ENCODE measurements at places on chromosomes 2 and 18.

DNA sequence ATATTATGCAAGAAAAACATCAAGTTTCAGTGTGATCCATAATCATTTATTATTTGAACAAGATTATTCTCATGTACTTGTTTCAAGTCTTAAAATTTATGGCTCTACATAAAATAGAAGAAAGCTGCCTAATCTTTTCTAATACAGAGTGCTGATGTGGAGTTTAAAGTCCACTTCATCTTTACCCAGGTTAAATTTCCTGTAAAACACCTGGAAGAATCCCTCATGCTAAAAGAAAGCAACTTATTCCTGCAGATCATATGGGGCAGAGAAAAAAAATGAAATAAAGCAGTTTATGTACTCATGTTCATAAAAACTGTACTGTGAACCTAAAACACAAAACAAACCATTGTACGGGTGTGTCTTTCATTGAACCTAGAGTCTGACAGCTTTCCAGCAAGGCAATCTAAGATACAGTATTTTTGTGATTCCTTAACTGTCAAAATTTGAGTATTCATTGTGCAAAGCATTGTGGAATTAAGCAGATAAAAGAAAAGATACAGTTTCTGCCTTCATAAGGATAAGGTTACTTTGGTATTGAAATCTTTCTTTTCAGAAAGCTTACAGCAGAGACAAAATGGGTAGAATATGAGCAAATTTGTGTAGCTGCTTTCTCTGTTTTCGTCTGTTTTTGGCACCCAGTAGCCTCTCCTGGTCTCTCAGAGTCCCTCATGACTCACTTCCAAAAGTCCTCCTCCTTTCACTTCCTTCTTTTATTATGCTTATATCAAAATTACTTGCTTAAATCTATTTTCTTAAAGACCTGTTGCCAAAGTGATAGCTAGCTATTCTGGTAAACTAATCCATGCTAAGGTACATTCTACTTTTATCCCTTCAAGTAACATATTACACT lies 26.9 kb upstream of the GLS start:
- DNase-seq = no peak

GRCh38 chr18:45958027-45958426 lies 9.1 kb downstream of the EPG5 start:
- DNase-seq = no peak

GRCh38 chr2:233117811-233118647 lies 57.9 kb downstream of the INPP5D start:
- no peak for DNase-seq

- no peak for DNase-seq
Measured at GRCh38 chr2:8885449-8886201, 48.2 kb upstream of the KIDINS220 start.

DNA sequence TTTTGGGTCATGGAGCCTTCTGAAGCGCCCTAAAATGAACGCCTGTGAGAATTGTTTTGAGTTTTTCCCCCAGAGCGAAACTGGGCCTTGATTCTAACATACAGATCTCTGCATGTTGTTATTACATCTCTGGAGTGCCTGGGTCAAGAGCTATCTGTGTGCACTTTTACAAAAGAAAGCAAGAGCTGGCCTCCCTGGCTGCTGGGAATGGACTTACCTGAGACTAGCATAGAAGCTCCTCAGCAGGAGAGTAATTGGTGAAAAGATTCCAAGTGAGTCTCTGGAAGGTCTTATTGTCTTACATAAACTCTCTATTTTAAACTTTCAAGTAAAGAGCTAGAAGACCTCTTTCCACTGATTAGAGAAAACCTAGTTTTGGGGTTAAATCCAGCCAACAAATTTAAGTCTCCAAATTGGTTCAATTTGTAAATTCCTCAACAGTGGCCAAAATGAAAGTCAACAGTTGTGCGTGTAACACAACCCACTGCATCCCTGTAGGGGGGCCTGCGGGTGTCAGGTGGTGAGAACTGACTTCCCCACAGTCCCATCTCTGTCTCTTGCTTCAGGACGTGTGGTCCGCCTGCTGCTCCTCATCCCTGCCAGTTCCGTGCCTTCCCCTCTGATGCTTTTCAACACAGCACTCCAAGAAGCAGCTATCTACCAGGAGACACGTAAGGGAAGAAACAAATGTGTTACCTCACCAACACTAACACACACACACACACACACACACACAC lies 206.1 kb downstream of the SH3BP4 start:
- no peak for DNase-seq

DNA sequence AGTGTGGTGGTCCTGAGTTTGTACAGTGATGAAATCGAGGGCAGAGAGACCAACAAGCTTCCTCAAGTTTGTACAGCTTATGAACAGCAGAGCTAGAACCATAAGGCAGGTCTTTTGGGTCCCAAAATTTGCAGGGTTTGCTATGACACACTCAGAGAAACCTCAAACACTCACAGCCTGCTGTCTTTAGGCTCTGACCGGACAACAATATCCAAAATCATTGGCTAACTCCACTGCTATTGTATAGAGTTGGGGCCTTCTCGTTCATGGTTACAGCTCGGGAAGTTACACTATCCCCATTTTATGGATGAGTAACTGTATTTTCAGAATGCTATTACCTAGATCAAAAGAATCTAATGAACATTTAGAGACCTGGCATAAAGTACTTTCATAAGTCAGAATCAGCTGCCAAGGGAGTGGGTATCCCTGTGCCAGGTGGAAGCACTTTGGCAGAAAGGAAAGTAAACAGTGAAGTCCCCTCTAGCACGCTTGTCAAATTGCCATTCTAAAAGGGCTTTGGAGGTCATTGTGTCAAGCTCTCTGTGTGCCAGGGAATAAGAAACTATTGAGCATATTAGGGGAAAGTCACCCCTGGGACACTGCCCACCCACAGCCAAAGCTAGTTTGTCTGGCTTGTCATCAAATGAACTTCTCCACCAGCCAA lies 331.8 kb downstream of the ALK start:
- DNase-seq = no peak

GRCh38 chr2:237636578-237636977 lies 9.2 kb downstream of the LRRFIP1 start:
- DNase-seq = no peak

DNA sequence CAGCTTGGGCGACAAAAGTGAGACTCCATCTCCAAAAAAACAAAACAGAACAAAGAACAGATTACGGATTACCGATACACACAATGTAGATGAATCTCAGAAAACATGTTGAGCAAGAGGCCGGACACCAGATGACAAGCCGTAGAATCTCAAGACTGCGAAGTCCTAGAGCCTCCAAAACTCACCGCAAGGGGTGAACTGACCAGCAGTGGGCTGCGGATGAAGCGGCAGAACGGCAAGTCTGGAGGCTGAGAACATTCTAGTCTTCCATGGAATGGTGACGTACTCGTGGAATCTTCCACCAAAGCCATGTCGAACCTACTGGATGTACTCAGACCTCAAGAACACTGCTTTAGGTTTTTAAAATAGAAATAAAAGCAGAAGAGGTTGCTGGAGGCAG lies 198.8 kb downstream of the NDUFA10 start:
- no peak for DNase-seq

GRCh38 chr2:148560496-148560895 lies 84.1 kb upstream of the EPC2 start:
- no peak for DNase-seq

DNA sequence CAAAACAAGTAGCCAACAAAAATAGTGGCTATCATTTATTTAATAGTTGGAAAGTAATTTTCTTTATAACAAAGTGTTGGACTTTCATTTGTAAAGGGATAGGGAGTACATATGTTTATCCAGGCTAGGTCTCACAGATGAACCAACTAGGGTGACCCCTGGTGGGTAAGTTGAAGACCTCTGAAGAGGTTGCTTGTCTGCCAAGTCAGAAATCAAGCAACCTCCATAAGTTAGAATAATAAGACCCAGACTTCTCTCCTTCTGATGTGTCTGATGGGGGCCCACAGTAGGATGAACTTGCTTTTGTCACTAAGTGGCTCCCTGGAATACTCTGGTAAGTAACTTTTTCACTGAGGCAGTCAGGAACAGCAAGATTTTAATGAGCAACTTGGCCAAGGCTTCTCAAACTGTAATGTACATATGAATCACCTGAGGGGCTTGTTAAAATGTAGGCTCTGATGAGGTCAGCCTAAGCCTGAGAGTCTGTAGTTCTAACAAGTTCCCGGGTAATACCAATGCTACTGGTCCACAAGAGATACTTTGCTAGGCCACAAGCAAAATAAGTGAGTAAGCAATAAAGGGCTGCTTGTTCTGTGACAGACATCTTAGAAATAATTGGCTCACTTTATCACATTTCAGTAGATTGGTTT lies 319.6 kb downstream of the PIK3C3 start:
- DNase-seq = no peak

GRCh38 chr2:21256006-21256405 lies 132.2 kb downstream of the TDRD15 start:
- DNase-seq = no peak

DNA sequence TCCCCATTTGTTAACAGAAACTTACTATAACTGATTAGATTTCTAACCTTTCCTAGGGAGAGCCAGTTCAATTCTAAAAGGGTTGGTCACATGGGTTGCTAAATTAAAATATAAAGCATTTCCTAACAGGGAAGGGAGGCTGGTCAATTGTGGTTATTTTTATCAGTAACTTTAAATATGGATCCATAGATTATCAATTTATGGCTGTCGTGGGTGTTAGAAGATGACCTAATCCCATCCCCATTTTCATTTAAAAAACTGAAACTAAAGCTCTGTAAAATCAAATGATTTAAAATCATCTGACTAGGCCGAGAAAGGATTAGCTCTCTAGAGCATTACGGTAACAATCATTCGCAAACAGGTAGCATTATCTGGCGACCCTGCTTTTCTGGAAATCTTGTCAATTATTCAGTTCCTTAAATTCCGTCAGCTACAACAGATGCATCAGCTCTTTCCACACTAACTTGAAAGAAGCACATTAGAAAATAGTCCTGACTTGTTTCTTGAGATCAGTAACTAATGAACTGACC lies 953 bp upstream of the HNRNPA3 start:
- DNase-seq = no peak

DNA sequence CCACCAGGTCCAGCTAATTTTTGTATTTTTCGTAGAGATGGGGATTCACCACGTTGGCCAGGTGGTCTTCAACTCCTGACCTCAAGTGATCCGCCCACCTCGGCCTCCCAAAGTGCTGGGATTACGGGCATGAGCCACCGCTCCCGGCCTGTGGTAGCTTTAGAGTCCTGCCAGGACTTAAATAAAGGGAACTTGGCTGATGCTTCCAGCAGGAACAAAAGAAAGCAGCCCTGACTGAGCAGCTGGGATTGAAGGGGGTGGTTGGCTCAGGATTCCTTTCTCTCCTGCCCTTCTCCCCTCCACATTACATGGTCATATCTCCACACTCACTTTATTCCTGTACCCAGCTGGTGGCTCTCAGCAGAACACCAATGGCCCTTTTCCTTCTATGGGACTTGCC lies 20.0 kb downstream of the EFHD1 start:
- no peak for DNase-seq

- no peak for DNase-seq
Measured at GRCh38 chr18:70319187-70319586, 30.3 kb downstream of the SOCS6 start.

- no peak for DNase-seq
Measured at GRCh38 chr18:29383311-29384273, 1206.7 kb upstream of the CDH2 start.

DNA sequence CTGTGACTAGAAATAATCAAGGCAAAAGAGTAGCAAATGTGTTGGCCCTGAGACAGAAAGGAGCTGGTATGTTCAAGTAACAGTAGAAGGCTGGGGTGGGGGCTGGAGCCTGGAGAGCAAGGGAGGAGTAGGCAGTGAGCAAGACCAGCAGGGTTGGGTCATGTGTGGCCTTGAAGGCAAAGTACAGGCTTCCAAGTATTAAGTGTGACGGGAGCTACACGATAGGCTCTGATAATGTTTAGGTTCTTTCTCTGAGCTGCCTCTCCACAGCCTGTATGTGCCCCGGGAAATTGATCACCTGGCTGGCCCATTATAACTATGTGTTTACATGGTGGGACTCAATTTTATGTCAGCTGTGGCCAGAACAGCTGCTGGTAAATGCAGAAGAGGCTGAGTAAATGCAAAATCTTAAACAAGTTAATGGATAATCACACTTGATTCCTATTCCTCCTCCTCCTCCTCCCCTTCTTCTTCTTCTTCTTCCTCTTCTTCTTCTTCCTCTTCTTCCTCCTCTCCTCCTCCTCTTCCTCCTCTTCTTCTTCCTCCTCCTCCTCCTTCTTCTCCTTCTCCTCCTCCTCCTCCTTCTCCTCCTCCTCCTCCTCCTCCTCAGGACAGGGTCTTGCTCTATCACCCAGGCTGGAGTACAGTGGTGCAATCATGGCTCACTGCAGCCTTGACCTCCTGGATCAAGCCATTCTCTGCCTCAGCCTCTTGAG lies 9.3 kb downstream of the IL1F10 start:
- no peak for DNase-seq
